ENCODE measurements at places on chromosomes 12 and 14. TPM values are rescaled to one million over a fixed set of nuclear protein-coding genes. Genes with fewer than 3 reads are reported as not detected.

DNA sequence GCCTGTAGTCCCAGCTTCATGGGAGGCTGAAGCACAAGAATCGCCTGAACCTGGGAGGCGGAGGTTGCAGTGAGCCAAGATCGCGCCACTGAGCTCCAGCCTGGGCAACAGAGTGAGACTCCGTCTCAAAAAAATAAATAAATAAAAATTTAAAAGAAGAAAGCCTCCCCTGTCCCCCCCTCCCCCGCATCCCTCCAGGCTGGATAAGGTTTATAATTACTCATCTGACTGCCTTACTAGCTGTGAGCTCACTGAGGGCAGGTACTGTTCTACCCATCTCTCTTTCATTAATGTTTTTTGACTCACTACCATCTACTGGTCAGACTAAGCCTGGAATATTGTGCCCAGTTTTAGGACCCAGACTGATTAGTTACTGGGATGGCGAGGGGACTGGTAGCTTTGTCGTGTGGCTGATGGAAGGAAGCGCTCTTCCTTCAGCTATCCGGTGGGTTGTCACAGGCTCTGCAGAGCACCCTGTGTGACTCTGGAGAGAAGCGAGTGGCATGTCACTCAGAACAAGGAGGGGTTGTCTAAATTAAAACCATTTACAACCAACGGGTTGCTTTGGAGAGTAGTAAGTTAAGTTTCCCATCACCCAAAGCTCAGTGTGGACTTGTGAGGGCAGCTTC is 16.9 kb downstream of the EVL start:
- no peak for DNase-seq

DNA sequence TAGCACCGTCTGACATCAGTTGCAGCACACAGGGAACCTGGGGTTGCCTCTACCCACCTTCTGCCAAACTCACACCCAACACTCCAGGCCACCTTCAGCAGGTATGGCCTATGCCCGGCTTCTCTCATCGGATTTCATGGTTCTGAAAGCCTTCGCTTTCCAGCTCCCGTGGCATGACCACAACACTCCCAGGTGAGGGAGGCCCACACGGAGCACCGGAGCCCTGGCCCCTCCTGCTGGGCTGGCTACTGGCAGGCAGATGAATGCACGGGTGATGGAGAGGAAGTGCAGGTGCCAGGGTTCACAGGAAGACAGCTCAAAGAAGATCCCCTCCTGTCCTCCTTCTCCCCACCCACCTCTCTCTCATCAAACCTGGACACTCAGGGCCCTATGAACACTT is 37.2 kb downstream of the CACNA2D4 start:
- DNase-seq, result no peak

The STAB2 gene
- not detected for total RNA-seq

The HOXC9 gene
- total RNA-seq, result not detected

The SYNDIG1L gene
- not detected for total RNA-seq

Data from activated naive CD4-positive, alpha-beta T cell treated with anti-CD3 and anti-CD28 coated beads, Interleukin-2, amount 50 U/mL, for 72 hours (primary cell).